ENCODE measurements at places on chromosomes 6 and 20.

DNA sequence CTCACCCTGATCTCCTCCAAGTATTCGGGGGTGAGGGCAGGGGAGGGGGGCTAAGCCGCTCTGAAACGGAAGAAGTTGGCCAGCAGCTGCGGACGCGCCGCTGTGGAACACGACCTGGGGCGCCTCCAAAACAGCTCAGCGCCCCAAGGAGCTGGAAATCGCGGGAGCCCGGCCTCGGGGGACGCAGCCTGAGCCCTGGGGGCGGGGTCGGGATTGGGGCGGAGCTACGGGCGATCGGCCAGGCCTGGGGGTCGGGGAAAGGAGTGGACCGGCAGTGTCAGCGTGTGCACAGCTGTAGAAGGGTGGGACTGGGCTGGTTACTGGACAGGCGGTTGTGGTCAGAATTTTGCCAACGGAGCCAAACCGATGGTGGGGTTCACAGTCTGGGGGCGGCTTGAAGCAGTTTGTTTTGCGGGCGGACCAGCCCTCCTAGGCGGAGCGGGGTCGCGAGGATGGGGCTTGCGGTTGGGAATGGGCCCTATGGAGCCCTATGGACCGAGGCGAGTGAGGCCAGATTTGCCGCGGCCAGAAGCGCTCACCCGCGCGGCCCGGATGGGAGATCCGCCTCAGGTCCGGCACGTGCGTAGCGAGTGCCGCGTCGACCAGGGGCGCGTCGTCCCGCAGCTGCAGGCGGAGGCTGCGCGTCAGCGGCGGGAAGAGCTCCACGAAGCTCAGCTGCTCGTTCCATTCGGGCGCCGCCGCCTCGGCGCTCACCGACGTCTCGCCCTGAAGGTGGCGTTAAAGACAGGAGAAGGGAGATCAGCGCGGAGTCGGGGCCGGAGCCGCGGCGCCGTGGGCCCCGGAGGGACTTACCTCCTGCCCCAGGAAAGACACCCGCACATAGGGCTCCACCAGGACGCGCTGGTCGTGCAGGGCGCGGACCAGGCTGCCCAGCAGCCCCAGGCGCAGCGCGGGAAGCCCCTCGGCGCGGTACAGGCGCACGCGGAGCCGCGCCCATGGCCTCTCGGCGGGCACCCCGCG, 14.3 kb upstream of the SPAG4 start:
- peak; percentile 83 for DNase-seq

GRCh38 chr6:25431306-25431974, 152.3 kb downstream of the CARMIL1 start:
- no peak for DNase-seq

DNA sequence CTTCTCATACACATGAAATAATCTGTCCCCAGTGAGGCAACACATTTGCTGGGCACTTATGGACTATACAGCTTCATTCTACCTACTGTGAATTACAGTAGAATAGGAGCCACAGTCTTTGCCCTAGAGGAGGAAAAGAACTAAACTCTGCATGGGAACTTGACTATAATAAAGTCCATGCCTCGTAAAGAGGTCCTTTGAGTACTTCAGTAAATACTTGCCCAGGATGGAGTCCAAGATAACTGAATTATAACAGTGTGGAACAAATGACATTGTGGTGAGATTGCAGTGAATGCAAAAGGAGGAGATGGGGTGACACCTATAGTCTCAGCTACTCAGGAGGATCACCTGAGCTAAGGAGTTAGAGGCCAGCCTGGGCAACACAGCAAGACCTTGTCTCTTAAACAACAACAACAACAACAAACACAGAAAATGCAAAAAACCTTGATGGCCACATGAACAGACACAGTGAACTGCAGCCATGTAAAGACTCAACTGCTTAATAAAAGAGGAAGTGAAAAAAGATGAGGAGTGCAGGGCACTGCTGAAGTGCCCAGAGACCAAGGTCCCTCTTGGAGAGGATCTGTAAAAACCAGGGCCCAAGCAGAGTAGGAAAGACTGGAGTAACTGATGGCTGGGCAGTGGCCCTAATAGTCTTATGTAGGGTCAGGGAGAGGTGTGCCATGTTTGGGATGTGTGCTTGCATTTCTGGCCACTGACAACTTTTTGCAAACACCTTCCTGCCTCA, 3.7 kb downstream of the MRPS18A start:
- DNase-seq, result no peak

- DNase-seq, result peak; percentile 73
Observed at GRCh38 chr20:48364688-48365421, 462.9 kb downstream of the PREX1 start.

DNA sequence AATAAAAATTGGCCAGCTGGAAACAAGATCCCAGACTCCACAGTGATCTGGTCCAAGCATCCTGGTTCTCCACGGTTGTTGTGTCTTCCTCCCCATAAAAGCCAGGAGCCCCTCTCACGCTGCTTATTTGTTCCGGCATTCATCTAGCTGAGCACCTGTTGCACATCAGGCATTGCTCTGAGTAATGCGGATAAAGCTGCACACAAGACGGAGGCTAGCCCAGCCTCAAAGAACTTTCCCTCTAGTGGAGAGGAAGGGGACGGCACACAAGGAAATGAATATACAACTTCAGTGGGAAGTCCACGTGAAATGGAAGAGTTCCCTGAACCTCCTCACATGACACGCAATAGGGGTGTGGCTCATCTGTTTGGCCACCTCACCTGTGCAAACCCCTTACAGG, 30.3 kb upstream of the NXT1 start:
- no peak for DNase-seq

- no peak for DNase-seq
Observed at GRCh38 chr6:4180652-4181255, 45.4 kb upstream of the ECI2 start.

DNA sequence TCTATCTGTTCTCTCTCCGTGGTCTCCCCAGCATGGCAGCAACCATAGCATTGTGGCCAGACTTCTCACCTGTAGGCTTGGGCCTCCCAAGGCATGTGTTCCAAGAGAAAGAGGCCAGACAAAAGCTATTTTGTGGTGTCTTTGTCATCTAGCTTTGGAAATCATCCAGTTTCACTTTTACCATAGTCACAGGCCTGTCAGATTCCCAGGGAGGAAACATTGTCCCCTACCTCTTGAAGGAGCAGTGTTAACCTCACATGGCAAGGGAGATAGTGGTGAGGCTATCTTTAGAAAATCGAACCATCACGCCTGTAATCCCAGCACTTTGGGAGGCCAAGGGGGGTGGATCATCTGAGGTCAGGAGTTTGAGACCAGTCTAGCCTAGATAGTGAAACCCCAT, 42.3 kb upstream of the RALGAPA2 start:
- DNase-seq, result no peak

DNA sequence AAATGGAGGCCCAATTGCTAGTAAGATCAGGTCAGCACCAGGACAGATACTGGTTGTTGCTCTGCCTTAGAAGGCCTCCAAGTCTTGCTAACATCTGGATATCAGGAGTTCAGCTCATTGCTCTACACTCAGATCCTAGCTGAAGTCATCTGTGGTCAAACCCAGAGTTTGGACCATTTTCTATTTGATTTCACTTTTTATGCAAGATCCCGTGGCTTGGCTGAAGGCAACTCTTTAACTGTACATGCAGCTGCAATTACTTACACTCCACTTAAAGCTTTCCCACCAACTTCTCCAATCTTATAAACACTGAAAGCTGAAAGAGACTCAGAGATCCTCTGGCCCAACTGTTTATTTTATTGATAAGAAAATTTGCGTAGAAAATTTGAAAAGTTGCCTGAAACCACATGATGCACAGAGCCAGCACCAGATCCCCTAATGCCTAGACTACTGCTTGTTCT, 2.7 kb downstream of the SLC17A2 start:
- no peak for DNase-seq

- DNase-seq, result no peak
Observed at GRCh38 chr20:826695-827323, 6.7 kb upstream of the FAM110A start.

DNA sequence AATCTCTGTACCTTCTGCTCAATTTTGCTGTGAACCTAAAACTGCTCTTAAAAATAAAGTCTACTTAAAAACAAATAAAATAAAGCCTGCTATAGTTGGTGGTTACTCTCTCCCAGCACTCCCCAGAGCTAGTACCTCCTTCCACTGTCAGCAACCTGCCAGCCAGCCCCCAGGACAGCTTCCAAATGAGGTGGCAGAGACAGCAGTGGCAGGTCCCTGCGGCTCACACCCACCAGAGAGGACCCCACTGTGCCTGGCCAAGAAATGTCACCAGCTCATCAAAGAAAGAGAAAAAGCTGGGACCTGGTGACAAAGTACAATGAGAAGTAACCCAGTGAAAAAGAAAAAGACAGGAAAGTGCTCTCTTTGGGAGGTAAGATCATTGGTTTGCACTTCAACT, 15.2 kb downstream of the APMAP start:
- no peak for DNase-seq

- no peak for DNase-seq
Observed at GRCh38 chr6:111952821-111953540, 79.7 kb upstream of the FYN start.

- no peak for DNase-seq
Observed at GRCh38 chr6:10081075-10081474, 333.8 kb downstream of the TFAP2A start.

DNA sequence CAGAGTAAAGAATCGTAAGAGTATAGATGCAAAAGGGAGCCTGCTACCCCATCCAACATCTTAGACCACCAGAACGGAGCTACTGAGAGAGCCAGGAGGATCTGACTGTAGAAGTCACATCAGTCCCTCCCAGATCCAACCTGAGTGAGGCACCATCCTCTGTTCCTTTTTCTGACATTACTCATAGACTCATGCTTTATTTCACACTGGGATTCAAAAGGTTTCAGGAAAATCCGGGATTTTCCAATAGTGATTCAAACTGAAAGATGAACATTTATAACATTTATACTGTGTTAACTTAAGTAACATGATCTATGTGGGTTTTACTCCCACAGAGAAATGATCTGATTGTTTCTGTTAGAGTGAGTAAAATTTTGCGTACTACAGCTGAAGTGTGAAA, 868.6 kb upstream of the GJE1 start:
- no peak for DNase-seq

GRCh38 chr6:42028234-42029061, 21.9 kb upstream of the TAF8 start:
- no peak for DNase-seq

- no peak for DNase-seq
Observed at GRCh38 chr6:157999168-158000051, 17.7 kb downstream of the SYNJ2 start.

DNA sequence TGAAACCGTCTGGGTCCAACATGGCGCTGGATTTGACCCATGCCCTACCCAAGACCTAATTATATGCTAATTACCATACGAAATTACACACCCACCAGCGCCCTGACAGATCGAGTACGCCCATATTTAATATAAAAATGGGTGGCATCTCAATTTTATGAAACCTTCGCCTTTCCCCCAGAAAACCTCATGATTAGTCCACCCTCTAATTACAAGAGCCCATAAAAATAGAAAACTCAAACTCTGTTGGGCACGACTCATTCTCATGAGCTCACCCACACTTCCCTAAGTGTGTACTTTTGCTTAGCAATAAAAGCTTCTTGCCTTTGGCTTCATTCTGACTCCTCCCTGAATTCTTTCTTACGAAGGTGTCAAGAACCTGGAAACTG, 136.4 kb downstream of the OR2B2 start:
- DNase-seq, result no peak

DNA sequence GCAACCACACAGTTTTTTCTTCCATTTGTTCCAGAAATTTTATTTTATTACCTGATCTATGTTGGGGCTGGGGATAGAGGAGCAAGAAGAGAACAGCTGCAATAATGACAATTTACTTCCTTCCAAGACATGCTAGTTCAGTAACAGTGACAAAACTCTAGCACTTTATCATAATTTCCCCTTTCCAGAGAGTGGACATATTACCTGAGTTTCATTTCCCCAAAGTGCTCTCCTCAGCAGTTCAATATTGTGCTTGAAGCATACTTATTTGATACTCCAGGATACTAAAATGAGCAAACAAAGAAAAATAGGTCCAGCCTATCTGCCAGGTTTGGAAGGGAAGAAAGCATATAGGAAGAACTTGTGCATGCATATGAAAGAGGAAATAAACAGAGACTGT, 157.7 kb downstream of the ID4 start:
- DNase-seq, result no peak

GRCh38 chr6:127737009-127737486, 160.1 kb downstream of the C6orf58 start:
- DNase-seq, result peak; percentile 1

DNA sequence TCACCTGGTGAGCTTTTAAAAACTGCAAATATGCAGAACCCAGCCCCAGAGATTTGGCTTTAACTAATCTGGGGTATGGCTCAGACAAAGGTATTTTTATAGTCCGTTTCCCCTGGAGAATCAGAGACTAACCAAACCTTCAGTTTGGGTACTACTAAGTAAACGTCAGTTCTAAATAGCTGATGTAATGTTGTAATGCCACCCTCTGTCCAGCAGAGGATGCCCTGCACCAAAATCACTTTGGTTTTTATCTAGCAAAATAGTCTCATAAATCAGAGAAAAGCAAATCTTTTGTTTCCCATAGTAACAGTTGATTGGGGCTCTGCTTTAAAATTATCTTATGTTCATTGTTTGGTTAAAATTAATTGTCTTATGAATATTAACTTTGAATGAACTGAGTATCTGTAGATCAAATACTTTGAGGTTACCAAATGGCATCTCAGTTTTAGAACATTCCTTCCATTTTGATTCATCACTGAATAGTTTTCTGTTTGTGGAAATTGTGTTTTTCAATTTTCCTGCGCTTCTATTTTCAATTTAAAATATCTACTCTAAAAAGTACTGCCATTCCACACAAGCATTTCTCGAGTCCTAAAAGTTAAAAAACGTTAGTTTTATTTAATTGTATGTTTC, 278.3 kb upstream of the PLCB4 start:
- DNase-seq, result no peak

GRCh38 chr20:44215125-44215524, 4.6 kb upstream of the OSER1 start:
- peak; percentile 18 for DNase-seq

DNA sequence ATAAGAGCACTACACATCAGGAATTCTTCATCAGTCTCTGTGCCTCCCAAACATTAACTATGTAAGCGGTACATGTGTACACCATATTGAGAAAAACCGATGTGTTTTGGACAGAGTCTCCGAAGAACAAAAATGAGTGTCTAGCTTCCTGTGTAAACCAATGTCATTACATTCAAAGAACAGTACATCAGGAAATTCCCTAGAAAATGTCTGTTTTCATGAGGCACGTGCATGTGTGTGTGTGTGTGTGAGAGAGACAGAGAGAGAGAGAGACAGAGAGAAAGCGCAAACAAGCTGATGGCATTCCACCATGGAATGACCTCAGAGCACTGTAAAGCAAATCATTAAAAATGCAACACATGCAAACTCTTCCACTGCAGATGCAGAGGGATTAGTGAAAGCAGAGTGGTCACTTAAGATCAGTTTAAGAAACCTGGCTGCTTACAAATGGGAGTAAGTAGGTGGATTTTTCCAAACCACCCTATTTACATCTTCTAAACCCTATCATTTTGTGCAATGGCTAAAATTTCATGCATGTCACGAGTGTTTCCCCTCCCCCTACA, 133.9 kb downstream of the HIVEP2 start:
- no peak for DNase-seq

- no peak for DNase-seq
Observed at GRCh38 chr6:132511210-132511830, 1.6 kb downstream of the STX7 start.

Measured in GM06990 (cell line).